ENCODE measurements at places on chromosomes 7 and 10. TPM values are rescaled to one million over a fixed set of nuclear protein-coding genes. Genes with fewer than 3 reads are reported as not detected.

The ADRB1 gene
- total RNA-seq = not detected

The JCAD gene
- not detected for total RNA-seq

The HABP2 gene
- total RNA-seq = not detected

The CDCA7L gene
- total RNA-seq = 70.3 TPM

The VGF gene
- 0.11 TPM for total RNA-seq

- H3K4me3 ChIP-seq = no peak overlapping the region
- H3K4me1 ChIP-seq = peaks cover 7% of the 10 kb centered on the region
- H3K27me3 ChIP-seq = peaks cover 3% of the 10 kb centered on the region
- H3K36me3 ChIP-seq = no peaks in the 10 kb centered on the region
- DNase-seq = no peak
These were observed 24.8 kb downstream of the C10orf67 start for GRCh38 chr10:23319835-23320234.

- no peak overlapping the region for H3K4me3 ChIP-seq
- no peak overlapping the region for H3K27ac ChIP-seq
- no peaks in the 10 kb centered on the region for H3K36me3 ChIP-seq
- DNase-seq = no peak
These were observed 68.3 kb upstream of the AMPH start for GRCh38 chr7:38699471-38699870.

DNA sequence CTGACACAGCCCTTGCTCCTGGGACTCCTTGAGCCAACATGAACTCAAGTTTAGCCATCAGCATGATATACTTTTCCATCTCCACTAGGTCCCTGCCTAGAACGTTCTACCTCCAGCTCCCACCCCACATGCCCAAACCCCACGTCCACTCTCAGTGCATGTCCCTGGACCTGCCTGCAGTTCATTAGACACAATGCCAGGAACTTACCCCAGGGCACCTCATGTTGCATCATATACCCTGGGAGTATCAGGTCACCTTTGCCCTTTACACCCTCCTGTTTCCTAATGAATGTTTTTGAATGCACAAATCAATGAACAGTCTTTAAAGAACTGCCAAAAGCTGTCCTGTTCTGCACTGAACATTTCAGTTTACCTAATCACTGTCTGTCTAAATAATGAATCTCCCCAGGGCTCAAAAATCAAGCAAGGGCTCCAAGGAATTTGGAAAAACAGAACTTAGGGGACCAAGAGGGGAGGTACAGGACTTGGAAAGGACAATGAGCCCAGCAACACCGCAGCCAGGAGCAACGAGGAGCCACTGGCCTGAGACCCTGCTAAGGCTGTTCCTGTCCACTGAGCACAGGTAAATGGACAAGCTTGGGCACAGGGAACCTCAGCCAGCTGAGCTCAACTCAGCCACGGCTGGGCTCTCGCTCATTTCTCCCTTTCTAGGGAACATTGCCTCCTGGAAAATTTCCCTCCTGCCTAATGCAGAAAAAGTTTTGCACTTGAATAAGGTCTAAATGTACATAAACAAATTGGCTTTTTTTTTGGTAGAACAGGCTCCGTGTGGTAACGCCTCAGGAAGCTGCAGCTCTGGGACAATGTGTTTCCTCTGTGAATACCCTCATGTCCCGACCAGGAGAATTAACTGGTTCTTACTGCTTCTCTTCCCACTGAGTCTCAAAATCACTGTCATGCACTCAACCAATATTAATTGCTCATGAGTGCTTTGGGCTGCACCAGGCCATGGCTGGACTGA is 7.4 kb downstream of the MAT1A start:
- peaks cover 3% of the 10 kb centered on the region for H3K27me3 ChIP-seq
- H3K4me1 ChIP-seq = no peaks in the 10 kb centered on the region
- no peak overlapping the region for H3K27ac ChIP-seq
- no peaks in the 10 kb centered on the region for H3K36me3 ChIP-seq

DNA sequence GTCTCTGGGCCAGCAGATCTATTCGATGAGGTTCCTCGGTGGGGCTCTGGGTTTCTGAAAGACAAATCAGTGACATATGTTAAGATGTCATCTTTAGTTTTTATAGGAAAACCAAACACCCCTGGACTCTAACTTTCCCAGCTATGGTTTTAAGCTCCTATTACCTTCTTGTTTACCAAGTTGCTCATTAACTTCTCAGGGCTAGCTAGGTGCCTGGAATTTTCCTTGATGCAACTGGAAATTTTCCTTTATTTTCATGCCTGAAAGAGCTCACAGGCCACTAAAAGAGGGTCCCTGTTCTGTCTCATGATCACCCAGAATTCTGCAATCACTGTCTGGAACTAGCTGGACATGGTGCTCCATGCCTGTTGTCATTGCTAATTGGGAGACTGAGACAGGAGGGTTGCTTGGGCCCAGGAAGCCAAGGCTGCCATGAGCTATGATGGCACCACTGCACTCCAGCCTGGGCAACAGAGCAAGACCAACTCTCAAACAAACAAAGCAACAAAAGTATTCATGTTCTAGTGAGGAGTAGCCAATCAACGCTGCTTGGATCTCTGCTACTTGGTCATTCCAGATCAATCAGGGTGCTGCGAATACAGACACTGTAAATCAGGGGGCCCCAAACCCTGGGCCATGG is 1173.5 kb upstream of the AUTS2 start:
- no peak overlapping the region for H3K4me3 ChIP-seq

DNA sequence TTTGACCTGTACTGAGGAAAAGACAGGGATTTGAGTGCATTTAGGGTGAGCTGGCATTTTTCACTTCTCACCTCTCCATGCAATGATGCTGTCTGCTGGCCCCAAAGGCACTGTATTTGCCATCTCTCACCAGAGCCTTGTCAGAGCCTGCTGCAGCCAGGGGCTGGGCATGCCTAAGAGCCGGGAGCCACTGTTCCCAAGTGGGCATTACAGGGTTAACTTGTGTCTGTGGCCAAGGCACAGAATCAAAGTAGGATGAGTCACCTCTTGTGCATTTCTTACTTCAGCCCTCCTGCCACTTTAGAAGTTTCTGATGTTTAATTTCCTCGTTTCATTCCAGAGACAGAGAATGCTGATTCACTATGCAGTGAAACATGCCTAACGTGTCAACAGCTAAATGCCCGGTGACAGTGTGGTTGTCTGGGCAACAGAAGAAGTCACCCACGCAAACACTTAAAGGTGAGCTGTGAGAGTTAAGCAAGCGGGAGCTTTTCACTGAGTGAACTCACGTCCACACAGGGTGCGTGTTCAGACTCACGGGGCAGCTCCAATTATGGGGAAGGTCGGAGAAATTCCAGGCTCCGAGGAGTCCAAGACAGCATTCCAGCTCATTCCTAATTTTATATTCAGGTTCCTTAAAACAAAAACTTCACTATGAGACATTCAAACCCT is 57.1 kb upstream of the IGFBP3 start:
- H3K4me1 ChIP-seq = no peaks in the 10 kb centered on the region
- no peaks in the 10 kb centered on the region for H3K27me3 ChIP-seq
- no peak for DNase-seq
- no peaks in the 10 kb centered on the region for H3K36me3 ChIP-seq
- no peak overlapping the region for H3K27ac ChIP-seq

DNA sequence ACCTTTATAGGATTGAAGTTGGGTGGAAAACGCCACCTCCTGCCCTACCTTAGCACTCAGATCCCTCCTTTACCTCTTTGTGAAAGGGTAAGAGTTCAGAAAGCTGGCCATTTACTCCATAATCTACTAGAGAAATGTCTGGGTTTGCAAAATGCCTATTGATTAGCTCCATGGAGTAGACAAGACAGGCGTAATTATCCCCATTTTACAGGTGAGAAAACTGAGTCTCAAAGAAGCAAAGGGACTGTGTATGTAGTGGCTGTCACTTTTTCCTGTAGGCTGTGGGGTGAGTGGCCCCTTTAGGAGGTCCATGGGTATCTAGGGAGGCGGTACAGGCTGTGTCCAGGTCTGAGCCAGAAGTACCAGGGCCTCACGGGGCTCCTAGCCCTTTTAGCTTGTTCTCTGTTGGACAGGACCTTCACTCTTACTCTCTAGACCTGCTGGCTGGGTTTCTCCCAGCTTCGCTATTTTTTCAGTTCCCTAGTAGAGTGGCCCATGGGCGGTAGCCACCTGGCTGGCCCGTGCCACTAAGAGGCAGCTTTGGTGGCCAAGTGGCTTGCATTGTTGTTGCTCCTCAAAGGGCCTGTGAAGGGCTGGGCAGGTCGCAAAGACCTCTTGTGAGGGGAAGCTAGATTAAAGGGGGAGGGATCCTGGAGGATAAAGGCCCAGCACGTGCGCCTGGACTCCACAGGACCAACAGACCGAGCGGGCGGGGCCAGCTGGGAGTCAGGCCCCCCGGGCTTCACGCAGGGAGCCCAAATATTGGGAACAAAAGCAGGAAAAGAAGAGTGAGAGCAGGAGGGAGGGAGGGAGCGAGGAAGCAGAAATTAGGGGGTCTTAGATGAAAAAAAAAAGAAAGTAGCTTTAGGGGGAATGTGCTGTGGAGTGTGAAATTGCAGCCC is 4.7 kb upstream of the PAX2 start:
- H3K27ac ChIP-seq = no peak overlapping the region
- no peak for DNase-seq
- no peaks in the 10 kb centered on the region for H3K36me3 ChIP-seq
- H3K27me3 ChIP-seq = peaks cover 71% of the 10 kb centered on the region

- H3K27ac ChIP-seq = no peak overlapping the region
- no peaks in the 10 kb centered on the region for H3K36me3 ChIP-seq
- H3K4me1 ChIP-seq = peaks cover 8% of the 10 kb centered on the region
- H3K27me3 ChIP-seq = peaks cover 7% of the 10 kb centered on the region
These were observed 23.4 kb upstream of the DPYSL4 start for GRCh38 chr10:132163278-132163765.

DNA sequence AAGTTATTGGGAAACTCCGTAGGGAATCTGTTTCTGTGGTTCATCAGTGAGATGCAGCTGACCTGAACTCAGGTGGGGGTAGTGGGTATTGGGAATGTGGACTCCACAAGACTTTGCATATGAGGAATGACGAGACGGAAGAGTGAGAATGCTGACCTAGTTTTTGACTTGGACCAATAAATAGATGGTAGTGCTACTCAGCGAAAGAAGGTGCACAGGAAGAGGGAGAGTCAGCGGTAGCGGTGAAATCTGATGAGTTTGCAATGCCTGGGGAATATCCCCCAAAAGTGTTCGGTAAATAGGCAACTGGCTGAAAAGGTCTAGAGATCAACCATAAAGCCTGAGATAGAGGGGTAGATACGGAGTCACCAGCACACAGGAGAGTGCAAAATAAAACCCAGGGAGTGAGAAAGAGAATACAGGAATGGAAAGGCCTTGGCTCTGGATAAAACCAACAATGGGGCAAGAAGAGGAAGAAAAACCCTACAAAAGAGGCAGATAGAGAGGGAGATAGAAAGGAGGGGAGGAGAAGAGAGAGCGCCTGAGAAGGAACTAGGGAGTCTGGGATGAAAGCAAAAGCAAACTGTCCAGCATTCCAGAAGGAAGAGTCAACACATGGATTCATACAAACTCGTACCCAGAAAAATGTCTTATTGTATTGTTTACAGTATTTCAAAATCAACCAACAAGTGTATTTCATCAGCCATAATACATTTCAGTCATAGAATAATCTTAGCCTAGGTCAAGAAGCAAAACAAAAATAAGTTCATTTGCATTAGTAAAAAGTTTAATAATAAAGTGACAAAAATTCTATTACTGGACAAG is 5.4 kb downstream of the ARHGAP21 start:
- peaks cover 2% of the 10 kb centered on the region for H3K36me3 ChIP-seq
- no peak overlapping the region for H3K27ac ChIP-seq
- peaks cover 24% of the 10 kb centered on the region for H3K4me1 ChIP-seq

DNA sequence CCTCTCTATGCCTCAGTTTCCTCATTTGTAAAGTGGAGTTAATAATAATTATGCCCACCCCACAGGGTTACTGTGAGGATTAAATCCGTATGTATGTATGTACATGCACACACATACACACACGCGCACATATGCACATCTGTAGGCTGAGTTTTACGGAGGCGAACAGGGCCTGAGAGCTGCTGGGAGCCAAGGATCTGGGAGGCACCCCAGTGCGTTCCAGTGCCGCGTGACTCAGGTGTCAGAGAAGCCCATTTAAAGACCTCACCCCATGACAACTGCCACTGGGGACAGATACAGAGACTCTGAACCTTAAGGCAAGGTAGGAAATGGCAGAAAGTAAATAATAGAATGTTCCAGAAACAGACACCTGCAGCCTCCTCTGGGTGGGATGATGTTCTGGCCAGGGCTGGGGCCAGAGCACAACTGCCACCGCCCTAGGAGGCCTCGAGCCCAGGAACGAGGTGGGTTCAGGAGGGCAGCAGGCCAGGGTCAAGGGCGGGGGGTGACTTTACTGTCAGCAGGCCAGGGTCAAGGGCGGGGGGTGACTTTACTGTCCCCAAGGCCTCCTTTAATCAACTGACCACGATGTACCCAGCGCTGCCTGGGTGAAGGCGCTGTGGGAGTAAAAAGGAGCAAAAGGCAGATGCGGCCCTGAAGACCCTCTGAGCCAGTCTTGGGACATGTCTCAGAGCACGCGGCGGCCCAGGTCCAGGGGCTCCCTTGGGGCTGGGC is 54.9 kb downstream of the PRKAG2 start:
- DNase-seq = no peak
- H3K27ac ChIP-seq = no peak overlapping the region
- no peak overlapping the region for H3K4me3 ChIP-seq
- no peaks in the 10 kb centered on the region for H3K36me3 ChIP-seq
- H3K27me3 ChIP-seq = no peaks in the 10 kb centered on the region

DNA sequence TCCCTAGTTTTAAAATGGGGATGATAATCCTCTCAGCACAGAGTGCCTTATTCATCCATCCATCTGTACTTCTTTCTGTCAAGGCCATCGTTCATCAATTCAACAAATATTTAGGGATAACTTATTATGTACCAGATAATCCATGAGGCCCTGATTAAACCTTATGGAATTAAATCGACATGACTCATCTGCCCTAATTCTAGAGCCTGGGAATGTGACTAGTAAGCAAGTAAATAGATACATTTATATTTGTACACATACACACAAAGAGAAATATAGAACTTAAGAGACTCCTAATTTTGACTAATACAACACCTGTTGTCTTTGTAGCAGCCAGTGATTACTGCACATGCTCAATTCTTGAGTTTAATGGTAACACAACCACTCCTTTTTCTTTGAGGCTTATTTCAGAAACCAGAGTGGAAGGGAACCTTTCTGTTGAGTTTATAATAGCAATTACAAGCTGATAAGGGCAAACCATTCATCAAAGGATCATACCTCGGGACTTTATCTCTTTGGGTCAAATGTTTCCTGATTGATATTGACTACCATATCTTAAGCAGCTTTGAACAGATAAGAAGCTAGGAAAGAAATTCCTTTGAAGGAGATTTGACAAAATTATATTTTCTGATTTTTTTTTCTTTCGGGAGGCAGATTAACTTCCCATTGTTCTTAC is 122.7 kb downstream of the ARID5B start:
- peaks cover 51% of the 10 kb centered on the region for H3K36me3 ChIP-seq
- H3K4me3 ChIP-seq = no peak overlapping the region
- DNase-seq = no peak
- H3K27ac ChIP-seq = peak overlapping the region; percentile 96
- peaks cover 91% of the 10 kb centered on the region for H3K4me1 ChIP-seq
- H3K27me3 ChIP-seq = no peaks in the 10 kb centered on the region

- DNase-seq = no peak
- no peaks in the 10 kb centered on the region for H3K4me1 ChIP-seq
- H3K27ac ChIP-seq = no peak overlapping the region
- no peak overlapping the region for H3K4me3 ChIP-seq
- no peaks in the 10 kb centered on the region for H3K27me3 ChIP-seq
These were observed 395.6 kb downstream of the ADRA2A start for GRCh38 chr10:111472445-111472844.

- H3K4me3 ChIP-seq = no peak overlapping the region
- DNase-seq = no peak
- H3K27ac ChIP-seq = no peak overlapping the region
- H3K4me1 ChIP-seq = peaks cover 11% of the 10 kb centered on the region
These were observed 50.6 kb upstream of the FAM204A start for GRCh38 chr10:118392761-118393160.

All from activated B cell treated with CpG ODN at 0.5 μM for 24 hours (primary cell).